ENCODE measurements at places on chromosomes 2 and 18.

GRCh38 chr2:39266139-39266805, 22.5 kb upstream of the CDKL4 start:
- no peak for DNase-seq

DNA sequence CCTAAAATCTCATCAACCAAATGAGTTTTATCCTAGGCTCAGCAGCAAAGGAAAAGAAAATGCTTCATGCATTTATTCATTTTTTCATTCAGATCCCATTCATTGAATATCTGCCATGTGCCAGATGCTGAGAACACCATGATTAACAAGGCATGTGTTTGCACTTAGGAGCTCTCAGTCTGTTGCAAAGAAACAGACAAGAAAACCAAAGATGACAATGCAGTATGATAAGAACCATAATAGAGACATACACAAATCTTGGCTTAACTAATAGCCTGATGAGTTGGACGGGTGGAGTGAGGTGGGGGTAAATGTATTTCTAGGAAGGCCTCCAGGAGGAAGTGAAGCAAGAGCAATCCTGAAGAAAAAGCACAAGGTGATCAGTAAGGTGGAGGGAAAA, 177.8 kb upstream of the SCN7A start:
- no peak for DNase-seq

- DNase-seq, result no peak
Measured at GRCh38 chr18:6948281-6949055, 169.1 kb downstream of the LAMA1 start.

GRCh38 chr2:207970147-207970825, 55.0 kb downstream of the PLEKHM3 start:
- DNase-seq, result peak; percentile 1

DNA sequence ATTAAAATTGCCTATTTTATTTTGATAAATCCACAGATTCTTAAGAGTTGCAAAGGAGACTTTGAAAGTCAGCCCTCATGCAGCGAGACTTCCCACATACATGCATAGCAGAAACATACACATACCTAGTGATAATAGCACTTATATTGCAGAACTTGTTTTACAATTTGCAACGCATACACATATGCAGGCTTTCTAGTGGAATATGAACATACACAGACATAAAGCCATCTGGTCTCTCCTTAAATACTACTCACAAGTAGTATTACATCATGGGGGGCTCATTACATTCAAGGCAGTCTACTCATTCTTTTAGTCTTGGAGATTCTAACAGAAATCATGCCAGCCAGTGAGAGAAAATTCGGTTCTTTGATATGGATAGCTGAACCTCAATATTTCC, 295.1 kb upstream of the RND3 start:
- DNase-seq, result no peak

DNA sequence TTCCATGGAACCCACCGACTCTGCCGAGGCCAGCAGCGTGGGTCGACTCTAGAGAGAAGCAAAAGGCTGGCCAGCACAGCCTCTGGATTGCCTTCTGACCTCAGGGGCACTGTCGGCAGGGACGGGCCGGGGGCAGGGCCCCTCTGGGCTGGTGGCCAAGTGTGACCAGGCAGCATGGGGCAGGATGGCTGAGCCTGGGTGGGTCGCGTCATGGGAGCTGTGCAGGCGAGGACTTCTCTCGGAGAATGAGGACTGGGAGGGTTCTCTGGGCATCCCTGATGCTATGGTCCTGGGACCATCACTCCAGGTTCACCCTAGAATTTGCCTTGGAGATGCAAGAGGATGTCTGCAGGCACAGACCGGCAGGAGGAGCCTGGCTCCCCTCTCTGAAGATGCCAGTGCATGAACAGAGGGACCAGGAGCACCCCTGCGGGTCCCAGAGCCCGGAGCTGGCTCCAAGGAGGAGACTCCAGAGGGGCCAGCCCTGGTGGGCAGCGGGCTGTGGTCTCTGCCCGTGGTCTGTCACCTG, 289.2 kb downstream of the NDUFA10 start:
- no peak for DNase-seq

- DNase-seq, result no peak
Measured at GRCh38 chr18:5297597-5297996, 2.1 kb upstream of the ZBTB14 start.

DNA sequence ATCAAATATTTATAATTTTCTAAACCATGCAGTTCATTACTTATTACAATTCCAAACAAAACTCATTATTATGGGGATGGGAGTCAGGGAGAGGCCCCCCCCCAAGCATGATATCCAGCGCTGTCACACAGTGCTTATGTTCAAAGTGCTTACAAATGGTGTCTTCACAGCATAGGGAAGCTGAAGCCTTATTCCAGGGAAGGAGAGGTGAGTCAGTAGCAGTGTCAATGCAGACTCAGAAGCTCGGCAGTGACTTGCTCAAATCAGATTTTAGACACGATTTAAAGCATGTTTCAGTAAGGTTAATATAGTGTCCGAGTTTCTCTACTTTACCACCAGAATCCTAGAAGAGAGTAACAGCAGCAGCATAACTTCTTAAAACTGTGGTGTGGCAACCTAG, 24.6 kb downstream of the SLC66A3 start:
- DNase-seq, result no peak

- DNase-seq, result no peak
Measured at GRCh38 chr2:98317214-98317613, 29.0 kb upstream of the CNGA3 start.

- peak; percentile 34 for DNase-seq
Measured at GRCh38 chr2:120108049-120108448, 95.2 kb downstream of the EPB41L5 start.

GRCh38 chr2:161436411-161436810, 20.3 kb downstream of the TBR1 start:
- no peak for DNase-seq

DNA sequence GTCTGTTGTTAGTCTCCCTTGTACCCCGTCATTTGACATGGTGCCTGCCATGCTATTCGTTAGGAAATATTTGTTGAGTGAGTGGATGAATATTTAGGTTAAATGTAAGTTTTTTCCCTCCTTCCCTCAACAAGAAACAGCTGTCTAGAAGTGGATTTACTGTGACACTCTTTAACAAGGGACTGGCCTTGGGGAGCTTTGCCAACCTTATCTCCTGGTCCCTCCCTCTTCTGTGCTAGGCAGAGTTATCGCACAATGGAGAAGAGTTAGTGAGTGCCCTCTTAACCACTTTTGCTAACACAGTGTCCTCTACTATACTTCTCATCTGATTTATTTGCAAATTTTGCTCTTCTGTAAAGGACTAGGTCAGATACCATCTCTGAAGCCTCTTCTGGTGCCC, 61.2 kb downstream of the DIS3L2 start:
- DNase-seq, result no peak

DNA sequence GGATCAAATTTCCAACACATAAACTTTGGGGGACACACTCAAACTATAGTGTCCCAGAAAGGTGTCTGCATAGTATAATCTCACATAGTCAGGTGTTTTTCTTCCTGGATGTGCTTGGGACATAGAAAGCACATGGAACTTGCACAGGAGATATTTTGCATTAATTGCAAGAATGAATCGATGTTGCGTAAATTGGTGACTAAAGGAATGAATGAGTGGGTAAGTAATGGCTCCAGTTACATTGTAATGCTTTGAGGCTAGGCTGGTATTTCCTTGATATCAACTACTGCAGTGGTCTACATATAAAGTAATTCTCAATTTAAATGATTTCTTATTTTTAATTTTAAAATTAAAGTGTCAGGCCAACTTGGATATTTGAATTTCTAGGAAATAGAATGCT, 53.4 kb downstream of the SH3RF3 start:
- DNase-seq, result no peak

- no peak for DNase-seq
Measured at GRCh38 chr2:11124760-11125068, 30.6 kb upstream of the SLC66A3 start.

GRCh38 chr2:223217373-223217772, 165.4 kb downstream of the KCNE4 start:
- no peak for DNase-seq

GRCh38 chr2:120761911-120762310, 26.2 kb downstream of the GLI2 start:
- no peak for DNase-seq

GRCh38 chr18:45213040-45213333, 402.3 kb upstream of the SLC14A2 start:
- no peak for DNase-seq

DNA sequence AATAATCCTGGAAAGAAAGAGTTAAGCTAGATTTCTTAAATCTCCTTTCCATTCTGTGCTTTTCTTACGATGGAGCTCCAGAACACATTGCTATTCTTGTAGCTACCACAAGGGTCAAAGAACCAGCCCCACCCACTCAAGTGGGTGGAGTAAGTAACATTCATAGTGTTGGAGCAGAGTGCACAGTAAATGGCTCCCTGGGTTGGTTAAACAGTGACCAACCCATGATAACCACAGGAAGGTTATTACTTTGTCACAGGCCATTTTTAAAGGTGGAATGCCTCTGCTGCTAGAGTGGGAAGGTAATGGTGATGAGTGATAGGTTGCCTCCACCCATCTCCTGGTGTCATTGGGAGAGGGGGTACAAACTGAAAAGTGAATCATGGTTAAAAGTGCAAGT, 13.9 kb downstream of the ARPC2 start:
- no peak for DNase-seq

DNA sequence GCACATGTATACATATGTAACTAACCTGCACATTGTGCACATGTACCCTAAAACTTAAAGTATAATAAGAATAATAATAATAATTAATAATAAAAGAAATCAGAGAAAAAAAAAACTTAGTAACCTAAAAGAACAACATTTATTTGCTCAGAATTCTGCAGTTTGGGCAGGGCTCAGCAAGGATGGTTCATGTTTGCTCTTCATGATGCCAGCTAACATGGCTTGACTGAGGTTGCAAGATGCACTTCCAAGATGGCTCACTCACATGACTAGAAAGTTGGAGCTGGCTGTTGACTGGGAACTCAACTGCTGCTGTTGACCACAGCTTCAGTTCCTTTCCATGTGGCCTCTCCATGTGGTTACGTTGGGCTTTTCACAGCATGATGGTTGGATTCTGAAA, 56.4 kb downstream of the KLHL29 start:
- no peak for DNase-seq

Measured in NCI-H2081 treated with DMSO at 0.1 percent for 48 hours (cell line).